ENCODE measurements at places on chromosomes 4 and X. TPM values are rescaled to one million over a fixed set of nuclear protein-coding genes. Genes with fewer than 3 reads are reported as not detected.

Gene HMGB3
- 29.6 TPM for total RNA-seq

Gene GLOD5
- not detected for total RNA-seq

Gene MMGT1
- total RNA-seq: 26.3 TPM

Gene IL15
- 2.8 TPM for total RNA-seq

DNA sequence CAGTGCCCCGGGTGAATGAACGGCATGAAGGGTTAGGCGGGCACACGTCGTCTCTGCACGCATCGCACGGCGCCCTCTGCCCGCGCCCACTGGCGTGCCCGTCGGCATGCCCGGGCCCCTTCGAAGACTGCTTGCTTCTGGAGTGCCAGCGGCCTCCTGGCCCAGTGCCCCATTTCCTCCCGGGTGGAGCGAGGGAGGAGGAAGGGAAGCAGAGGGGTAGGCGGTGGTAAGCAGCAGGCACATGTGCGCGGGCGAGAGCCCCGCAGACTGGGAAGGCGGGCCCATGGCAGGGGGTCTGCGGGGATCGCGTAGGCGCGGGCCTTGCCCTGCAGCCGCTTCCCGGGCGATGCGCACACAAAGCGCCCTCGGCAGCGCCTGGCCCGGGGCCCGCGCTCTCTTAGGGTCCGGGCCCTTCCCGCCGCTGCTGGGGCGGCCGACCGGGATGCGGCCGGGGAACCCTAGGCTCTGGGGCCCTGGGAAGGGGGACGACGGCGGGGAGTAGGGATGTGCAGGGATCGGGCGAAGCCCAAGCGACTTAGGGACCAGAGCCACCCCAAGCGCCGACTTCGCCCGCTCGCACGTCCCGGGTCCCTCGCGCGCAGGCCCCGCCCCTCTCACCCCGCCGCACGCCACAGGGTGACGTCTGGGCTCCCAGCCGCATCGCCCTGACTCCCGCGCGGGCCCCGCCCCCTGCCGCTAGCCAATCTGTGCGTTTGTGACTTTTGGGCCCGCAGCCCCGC lies 866 bp upstream of the EMD start:
- DNase-seq: no peak

DNA sequence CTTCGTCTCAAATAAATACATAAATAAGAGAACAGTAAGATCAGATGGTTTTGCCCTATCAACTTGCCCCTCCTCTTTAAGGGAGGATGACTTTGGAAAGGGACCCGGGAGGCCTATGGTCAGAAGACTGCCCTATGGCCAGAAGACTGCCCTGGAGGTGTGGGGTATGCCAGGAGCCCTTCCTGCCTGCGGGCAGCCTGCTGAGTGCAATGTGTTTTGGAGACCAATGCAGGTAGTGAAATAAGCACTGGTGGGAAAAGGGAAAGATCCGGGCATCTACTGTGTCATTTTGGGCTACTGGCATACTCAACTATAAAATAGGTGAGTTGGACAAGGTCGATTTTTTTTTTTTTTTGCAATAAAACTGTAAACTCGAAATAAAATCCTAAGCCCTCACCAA lies 129.8 kb upstream of the SLC34A2 start:
- no peak for DNase-seq

GRCh38 chr4:160347197-160347596 lies 1244.3 kb downstream of the RAPGEF2 start:
- no peak for DNase-seq

GRCh38 chr4:185145572-185145971 lies 2.5 kb downstream of the SLC25A4 start:
- DNase-seq: no peak

- DNase-seq: no peak
Measured at GRCh38 chr4:93018806-93019205, 715.0 kb downstream of the GRID2 start.

DNA sequence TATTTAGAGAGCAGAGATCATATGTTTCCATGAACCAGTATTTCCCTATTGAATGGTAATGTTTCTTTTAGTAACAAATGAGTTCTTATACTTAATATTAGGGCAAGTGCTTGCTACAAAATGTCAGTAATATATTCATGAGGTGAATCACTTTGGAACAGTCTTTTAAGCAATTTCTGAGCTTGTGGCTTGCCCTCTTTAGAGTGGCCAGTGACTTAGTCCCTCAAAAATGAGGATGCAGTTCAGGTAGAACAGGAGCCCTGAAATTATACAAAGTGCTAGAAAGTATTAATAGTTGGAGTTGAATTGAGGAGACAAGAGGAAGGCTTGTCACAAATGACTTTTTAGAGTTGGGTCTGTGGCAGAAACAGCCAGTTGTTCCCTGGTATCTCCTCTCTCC lies 53.4 kb upstream of the PITX2 start:
- no peak for DNase-seq
